ENCODE measurements at places on chromosomes 3 and 15.

GRCh38 chr3:111073218-111073617 lies 1.6 kb downstream of the NECTIN3 start:
- no peak for DNase-seq

- DNase-seq = no peak
Observed at GRCh38 chr15:98842192-98842972, 165.2 kb downstream of the PGPEP1L start.

DNA sequence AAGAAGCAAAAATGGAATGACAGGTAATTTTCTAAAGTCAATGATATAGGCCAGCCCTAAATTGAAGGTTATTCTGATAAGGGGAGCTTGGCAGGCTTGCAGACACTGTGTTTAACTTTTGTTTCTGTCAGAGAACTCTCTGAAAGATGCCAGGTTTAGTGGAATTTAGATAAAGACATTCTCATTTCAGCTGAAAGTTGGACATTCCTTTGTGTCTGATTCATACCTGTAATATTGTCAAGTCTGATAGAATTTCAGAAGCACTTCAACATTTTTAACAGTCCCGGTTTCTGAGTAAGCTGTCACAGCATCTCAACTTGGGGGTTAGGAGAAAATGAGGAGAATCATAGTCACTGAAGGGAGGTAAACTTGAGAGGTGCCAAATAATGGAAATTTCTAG lies 84.0 kb downstream of the DIPK2A start:
- DNase-seq = no peak

GRCh38 chr15:63365273-63365680 lies 16.4 kb downstream of the CA12 start:
- no peak for DNase-seq

GRCh38 chr3:31035681-31036080 lies 141.2 kb upstream of the GADL1 start:
- no peak for DNase-seq

GRCh38 chr3:178567611-178568010 lies 31.4 kb downstream of the KCNMB2 start:
- no peak for DNase-seq

GRCh38 chr3:142180761-142181362 lies 31.5 kb upstream of the TFDP2 start:
- no peak for DNase-seq
